ENCODE measurements at places on chromosomes 7 and 10.

DNA sequence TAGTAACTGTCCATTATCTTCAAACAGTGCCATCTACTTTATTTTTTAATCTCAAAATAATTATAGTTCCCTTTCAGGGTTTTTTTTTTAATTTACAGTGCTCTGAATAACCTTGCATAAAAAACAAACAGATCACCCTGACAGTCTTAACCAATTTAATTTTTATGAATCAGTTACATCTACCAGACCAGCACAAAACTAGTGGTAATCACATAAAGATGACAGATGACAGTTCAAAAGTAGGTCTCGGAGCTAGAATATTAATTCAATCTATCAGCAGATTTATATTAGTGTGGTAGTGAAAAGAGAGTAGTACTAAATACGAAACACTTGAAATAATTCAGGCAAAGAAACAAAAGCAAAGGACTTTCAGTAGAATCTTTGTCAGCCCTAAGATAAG, 53.9 kb downstream of the COL28A1 start:
- no peak for DNase-seq

GRCh38 chr10:69232252-69232651, 12.1 kb downstream of the HKDC1 start:
- no peak for DNase-seq

GRCh38 chr10:35574924-35575352, 30.2 kb upstream of the GJD4 start:
- no peak for DNase-seq

DNA sequence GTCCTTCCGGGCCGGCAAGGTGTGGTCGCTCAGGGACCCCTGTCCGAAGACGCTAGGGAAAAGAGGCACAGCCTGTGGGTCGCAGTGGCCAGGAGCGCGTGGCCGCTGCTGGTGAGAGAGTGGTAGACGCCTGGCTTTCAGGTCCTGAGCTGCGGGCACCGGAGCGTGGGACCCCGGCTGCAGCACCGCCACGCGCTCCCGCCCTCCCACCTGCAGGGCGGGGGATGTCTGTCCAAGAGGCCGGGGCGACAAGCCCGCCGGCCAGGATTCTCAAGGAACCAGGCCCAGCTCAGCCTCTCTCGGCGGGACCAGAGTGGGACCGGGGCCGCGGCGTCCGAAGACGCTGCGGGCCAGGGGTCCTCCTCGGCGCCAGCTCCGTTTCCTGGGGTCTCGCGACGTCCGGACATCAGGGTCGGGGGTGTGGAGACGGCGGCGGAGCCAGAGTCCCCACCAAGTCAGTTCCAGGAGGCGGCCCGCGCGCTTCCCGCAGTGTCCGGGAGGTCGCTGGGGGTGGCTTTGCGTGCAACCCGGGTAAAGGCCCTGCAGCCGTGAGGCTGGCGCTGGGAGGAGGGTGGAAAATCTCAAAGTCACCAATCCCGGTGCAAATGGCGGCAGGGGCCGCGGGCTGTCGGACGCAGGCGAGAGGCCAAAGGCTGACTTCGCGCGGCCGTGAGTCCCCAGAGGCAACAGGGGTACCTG, 5.5 kb downstream of the ZNF503 start:
- no peak for DNase-seq

DNA sequence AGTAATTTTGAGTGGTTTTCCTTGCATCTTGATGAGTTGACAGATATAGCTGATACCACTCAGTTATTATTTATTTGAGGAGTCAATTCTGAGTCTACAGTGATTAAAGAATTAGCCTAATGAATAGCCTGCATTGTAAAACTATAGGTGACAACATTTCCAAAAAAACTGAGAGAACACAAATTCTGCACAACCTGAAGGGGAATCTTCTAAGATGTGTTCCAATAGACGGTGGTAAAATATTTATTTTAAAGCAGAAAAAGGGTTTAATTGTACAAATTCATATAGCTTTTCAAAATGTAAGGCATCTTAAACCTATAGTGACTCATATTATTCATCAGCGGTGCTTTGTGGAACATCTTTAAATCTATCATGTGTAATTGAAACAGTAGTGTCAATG, 200.4 kb downstream of the RNLS start:
- no peak for DNase-seq

All from activated T-cell treated with anti-CD3 and anti-CD28 coated beads, Interleukin-2, amount 50 U/mL, for 72 hours (primary cell).